Upper lobe of right lung (tissue), 1 donor: ENCODE measurements at places on chromosomes 3 and 15. TPM values are rescaled to one million over a fixed set of nuclear protein-coding genes. Genes with fewer than 3 reads are reported as not detected.
A peak's percentile ranks its signal among the peaks of the same experiment; 100 is the strongest.

Gene IGDCC3
- not detected for total RNA-seq

DNA sequence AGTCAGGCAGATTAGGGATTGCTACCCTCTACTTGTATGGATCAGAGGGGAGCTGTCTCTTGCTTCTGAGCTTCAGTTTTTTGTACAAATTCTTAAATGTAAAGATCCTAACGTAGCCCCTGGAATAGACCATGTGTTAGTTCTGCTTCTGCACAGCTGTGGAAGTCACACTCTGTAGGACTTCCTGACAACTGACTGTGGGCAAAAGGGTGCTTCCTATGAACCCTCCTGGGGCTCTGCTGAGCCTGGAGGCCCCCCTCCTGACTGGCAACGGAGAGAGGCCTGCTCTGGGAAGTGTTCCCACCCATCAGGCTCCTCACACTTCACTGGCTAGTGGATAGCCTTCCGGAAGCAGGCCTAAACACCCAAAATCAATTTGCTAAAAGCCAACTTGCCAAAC lies 131.0 kb downstream of the RPLP1 start:
- DNase-seq: no peak
- no peak overlapping the region for H3K4me3 ChIP-seq
- no peak overlapping the region for H3K27ac ChIP-seq
- no peaks in the 10 kb centered on the region for H3K27me3 ChIP-seq
- peaks cover 5% of the 10 kb centered on the region for H3K4me1 ChIP-seq
- no peaks in the 10 kb centered on the region for H3K36me3 ChIP-seq

DNA sequence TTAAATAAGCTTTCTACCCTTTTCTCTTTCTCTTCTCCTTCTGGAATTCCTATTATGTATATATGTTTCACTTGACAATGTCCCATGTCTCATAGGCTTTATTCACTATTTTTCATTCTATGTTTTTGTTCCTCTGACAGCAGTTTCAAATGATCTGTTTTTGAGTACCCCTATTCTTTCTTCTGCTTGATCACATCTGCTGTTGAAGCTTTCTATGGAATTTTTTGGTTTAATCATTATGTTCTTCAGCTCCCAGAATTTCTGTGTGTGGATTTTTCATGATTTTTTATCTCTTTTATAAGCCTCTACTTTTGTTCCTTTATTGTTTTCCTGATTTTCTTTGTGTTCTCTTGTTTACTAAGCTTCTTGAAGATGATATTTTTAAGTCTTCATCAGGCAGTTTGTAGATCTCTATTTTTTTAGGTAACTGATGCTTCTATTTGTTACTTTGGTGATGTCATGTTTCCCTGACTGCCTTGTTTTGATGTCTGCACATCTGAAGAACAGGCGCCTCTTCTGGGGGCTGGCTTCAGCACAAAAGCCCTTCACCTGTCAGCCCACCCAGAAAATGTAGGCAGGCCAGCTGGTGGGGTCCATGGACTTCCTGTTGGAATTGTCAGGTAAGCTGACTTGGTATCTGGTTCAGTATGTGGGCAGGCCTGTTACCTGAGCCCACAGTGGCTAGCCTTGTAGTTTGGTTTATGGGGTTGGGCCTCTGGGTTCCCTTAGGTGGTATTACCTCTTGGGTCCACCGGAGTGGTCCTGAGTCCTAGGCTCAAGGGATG lies 15.8 kb downstream of the FAM227B start:
- DNase-seq: no peak
- no peaks in the 10 kb centered on the region for H3K27me3 ChIP-seq
- H3K27ac ChIP-seq: no peak overlapping the region
- H3K36me3 ChIP-seq: no peaks in the 10 kb centered on the region
- no peaks in the 10 kb centered on the region for H3K4me1 ChIP-seq
- H3K4me3 ChIP-seq: no peak overlapping the region

GRCh38 chr3:169668957-169669741 lies 5.6 kb upstream of the MECOM start:
- peak; percentile 94 for DNase-seq
- peak overlapping the region; percentile 41 for H3K4me3 ChIP-seq
- peaks cover 9% of the 10 kb centered on the region for H3K4me1 ChIP-seq
- peaks cover 69% of the 10 kb centered on the region for H3K27me3 ChIP-seq
- no peaks in the 10 kb centered on the region for H3K36me3 ChIP-seq
